ENCODE measurements at places on chromosomes 13 and 19. TPM values are rescaled to one million over a fixed set of nuclear protein-coding genes. Genes with fewer than 3 reads are reported as not detected.

Gene C19orf12
- total RNA-seq = 23.1 TPM

Gene DOCK9
- 18.2 TPM for total RNA-seq

Gene LILRA6
- total RNA-seq = not detected

Gene ELAVL3
- not detected for total RNA-seq

Gene ZNF471
- total RNA-seq = 9.2 TPM

Gene OR4F17
- not detected for total RNA-seq
